Cortex of kidney (tissue), 1 donor: ENCODE measurements at places on chromosomes 1 and 21.

DNA sequence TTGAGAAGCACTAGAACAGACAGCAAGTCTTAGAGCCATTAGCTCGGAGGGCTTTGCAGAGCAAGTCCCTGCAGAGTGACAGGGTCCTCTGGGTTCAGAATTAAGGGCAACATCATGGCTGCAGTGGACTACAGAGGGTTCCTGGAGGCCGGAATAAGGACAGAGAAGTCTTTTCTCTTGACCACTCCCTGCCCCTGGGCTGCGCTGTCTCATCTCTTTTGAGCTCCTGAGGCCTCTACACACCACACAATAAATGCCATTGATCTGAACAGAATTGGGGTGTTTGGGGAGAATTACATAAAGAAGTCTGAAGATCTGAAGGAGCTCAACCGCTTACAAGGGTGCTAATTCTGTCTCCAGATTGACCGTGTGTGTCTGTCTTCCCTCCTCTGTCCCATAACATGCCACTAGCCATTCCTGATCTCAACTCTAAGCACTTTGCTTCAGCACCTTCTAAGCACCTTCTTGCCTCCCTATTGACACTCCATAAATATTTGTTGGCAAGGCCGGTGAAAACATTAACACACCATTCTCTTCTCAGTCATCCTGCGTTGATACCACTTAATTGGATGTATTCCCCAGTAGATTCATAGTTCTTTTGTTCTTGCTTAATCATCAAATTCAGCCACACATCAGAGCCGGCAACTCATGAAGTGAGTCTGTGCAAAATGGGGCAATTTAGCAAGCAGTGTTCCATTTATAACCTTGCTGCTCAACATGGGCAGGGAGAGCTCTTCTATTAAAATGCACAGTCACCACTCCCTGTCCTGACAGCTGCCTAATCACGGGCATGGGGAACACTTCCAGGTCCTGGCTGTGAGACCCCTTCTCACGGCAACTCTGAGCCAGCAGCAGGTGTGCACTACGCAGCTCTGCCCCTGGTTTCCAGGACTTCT is 49.7 kb downstream of the NMNAT2 start:
- no peak for DNase-seq

DNA sequence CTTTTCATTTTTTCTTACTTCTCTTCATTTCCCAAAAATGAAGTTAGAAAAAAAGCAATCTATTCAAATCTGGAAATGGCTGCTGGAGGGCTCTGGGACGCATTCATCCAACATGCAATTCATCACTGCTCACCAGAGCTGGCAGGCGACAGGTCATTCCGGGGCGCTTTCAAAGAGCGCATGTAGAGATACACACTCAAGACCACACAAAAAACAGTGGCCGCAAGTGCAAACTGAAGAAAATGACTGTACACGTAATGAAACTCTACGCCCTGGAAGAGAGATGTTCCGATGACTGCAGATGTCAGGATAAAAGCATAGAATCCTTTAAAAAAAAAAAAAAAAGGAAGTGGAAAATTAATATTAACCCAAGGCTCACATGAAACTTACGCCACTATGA is 15.5 kb downstream of the LBR start:
- no peak for DNase-seq

GRCh38 chr1:241715956-241716355 is 63.9 kb downstream of the WDR64 start:
- DNase-seq = no peak

DNA sequence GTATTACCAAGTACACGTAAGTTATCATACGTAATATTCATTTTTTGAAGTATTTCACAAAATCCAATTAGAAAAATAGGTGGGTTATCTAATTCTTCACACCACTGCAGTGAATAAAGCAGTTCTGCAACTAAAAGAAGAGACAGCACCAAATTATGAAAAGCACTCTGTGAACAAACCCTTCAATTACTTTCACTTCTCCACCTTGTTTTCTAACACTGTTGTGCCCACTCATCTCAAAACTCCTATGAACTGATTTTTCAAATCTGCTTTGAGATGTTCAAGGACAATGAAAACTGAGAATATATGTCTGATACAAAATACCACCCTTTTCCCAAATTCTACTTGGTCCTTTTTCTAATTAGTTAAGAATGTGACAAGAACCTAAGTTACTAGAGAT is 39.4 kb downstream of the LTN1 start:
- no peak for DNase-seq

DNA sequence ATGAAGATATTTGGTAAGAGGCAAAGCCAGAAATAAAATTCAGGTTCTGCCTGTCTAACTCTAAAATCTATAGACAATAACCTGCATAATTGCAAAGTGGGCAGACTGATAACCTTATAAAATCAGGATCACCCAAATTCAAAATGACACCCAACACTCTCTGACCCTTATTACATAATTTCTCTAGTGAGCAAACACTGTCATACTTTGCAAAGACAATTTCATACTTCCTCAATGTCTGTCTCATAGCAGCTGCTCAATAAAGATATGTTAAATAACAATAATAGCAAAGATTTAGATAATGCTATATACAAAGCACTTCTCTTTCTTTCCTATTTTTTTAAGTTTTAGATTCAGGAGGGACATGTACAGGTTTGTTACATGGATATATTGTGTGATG is 118.5 kb downstream of the UCHL5 start:
- no peak for DNase-seq

DNA sequence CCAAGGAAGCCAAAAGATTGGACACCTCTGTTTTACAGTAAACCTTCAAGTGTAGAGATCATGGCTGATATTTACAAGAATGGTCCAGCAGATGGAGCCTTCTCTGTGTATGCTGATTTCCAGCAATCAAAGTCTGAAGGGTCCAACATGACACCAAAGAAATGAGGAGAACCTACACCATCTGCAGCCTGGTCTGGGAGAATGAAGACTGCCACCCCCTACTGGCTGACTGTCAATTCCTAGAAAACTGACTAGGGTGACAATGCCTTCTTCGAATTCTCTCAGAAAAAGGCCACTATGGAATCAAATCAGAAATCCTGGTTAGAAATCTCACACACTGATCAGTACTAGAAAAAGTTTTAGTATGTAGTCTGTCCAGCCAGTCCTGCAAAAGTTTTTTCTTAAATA is 83.3 kb downstream of the CDC42BPA start:
- DNase-seq = no peak
